Glomerular endothelial cell (primary cell): ENCODE measurements at places on chromosomes 11 and 22. TPM values are rescaled to one million over a fixed set of nuclear protein-coding genes. Genes with fewer than 3 reads are reported as not detected.
A peak's percentile ranks its signal among the peaks of the same experiment; 100 is the strongest.

The KCTD14 gene
- 0.58 and 2.0 TPM in 2 replicates for total RNA-seq

The FLRT1 gene
- total RNA-seq = not detected in 2 replicates

The TESMIN gene
- total RNA-seq = 4.0 and 10.8 TPM in 2 replicates

The GAL gene
- 2.8 and 4.5 TPM in 2 replicates for total RNA-seq

The LDHAL6A gene
- not detected in 2 replicates for total RNA-seq

The PTPRCAP gene
- 2.2 TPM in 1 of 2 replicates, not detected in the other for total RNA-seq

The LINC01488 gene
- total RNA-seq = not detected in 2 replicates

The MAPK11 gene
- 34.5 and 39.3 TPM in 2 replicates for total RNA-seq

The RCOR2 gene
- 0.29 and 1.1 TPM in 2 replicates for total RNA-seq

- DNase-seq = no peak
Measured at GRCh38 chr11:102283116-102283485, 34.2 kb upstream of the BIRC3 start.

DNA sequence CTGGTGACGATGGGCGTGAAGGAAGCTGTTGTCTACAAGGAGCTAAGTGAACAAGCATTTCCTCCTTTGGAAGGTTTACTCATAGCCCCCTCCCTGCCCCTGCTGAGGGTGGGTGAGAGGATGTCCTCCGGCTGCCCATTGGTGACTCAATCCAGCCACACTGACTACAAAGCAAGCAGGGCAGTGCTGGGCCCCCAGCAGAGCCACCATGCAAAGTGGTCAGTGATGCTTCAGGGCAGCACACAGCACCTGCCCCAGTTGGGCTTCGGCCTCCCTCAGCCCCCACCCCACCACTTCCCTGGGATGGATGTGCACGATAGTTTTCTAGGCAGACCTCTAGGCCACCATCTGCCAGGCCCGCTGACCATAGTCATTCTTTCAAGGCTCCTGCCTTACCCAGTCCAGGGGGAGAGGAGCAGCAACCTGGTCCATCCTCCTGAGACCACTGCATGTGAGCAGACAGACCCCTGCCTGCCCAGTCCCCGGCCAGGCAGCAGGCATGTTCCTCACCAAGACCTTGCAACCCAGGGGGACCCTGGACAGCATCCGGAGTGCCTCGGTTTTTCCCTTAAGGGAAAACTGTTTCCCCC lies 125.1 kb downstream of the BCR start:
- DNase-seq = peak; percentile 66

GRCh38 chr11:34267417-34267816 lies 90.4 kb downstream of the ABTB2 start:
- no peak for DNase-seq

- DNase-seq = no peak
Measured at GRCh38 chr11:68938088-68938487, 34.4 kb downstream of the IGHMBP2 start.

GRCh38 chr11:36724742-36725385 lies 126.8 kb upstream of the RAG2 start:
- no peak for DNase-seq

GRCh38 chr22:22168190-22168940 lies 76.2 kb upstream of the VPREB1 start:
- DNase-seq = no peak

DNA sequence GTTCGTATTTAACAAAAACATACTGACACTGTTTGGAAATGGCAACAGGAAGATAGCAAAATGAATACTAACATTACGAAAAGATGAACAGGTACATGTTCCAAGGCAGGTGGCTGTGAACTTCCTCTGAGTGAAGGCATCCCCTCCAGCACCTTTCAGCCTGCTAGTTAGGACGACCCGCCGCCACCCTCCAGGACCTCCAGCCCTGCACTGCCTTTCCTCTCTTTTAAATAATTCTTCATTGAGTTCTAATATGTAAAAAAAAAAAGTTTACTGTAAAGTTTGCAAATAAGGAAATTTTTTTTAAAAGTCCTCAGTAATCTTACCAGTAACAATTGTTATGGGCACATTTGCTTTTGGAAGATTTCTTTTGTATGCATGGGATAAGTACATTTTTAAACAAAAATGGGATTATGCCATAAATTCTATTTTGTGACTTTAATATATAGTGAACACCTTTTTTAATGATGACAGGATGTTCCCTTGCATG lies 6.0 kb downstream of the NEAT1 start:
- no peak for DNase-seq

GRCh38 chr22:43267332-43267980 lies 75.7 kb downstream of the SCUBE1 start:
- no peak for DNase-seq

DNA sequence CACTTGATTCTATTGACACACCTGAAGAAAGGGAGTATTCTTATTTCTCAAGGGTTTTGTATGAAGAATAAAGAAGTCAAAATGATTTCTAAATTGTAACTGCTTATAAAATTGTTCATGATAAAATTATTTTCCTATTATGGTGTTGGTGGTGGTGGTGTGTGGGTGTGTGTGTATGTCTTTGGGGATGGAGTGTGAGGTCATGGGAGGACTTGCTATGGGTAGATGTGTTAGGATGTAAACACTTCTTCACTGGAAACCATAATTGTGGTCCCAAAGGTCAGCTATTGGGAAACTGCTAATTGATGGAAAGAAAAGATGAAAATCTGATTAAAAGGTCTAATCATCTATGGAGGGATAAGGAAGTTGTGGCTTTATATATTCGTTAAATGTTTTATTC lies 5.1 kb downstream of the TRIM22 start:
- no peak for DNase-seq

- DNase-seq = no peak
Measured at GRCh38 chr11:115627071-115627470, 122.9 kb upstream of the CADM1 start.

GRCh38 chr22:33467620-33468095 lies 409.5 kb upstream of the SYN3 start:
- DNase-seq = no peak

DNA sequence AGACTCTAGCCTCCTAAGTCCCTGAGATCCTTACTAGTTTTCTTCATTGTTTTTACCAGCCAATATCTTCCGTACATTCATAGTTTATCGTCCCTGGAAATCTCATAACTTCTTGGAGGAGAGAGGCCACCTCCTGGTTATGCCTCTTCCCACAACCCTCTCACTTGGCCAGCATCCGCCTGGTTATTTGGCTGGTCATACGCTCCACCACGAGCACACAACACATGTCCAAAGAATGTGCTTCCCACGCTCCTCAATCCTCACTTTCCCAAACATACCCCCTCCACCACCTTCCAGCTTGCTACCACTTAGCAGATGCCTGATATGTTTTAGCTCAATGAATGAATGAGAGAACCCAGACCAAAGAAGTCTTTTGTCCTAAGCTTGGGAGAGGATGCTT lies 83.5 kb upstream of the EIF3D start:
- DNase-seq = no peak

GRCh38 chr22:38467904-38468442 lies at the start of gene KDELR3:
TSS of gene KDELR3 (plus strand) at chr22:38468096. CDS start at chr22:38468234, 138 bp downstream.
- DNase-seq = no peak

DNA sequence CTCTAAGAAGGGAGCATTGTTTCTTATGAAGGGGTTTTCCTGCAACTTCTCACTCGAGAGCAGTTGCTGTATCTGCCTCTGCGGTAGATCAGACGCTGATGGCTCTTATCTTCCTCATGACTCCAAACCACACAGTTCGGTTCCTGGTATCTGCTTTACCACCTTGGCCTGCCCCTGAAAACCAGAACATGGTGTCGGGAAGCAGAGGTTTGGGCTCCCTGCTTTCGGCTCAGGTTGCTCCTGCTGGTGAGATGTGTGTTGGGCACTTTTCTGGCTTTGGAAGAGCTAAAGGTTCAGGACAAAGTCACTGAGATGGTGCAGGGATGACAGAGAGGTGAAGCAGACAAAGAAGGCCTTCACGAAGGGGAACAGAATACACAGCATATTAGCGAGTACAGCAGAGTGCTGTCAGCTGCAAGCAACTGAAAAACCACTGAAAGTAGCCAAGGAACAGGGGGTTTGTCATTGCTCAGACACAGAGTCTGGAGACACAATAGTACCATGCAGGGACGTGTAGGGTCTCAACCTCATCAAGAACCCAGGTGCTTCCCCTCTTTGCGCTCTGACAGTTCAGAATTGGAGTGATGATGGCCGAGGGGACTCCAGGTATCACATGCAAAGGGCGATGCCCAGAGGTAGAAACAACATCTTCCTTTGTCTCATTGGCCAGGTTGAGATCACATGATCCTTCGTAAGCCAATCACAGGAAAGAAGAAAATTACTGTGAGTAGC lies 11.9 kb upstream of the CSF2RB start:
- DNase-seq = no peak

- DNase-seq = no peak
Measured at GRCh38 chr11:120055646-120056045, 82.3 kb downstream of the TRIM29 start.

- DNase-seq = no peak
Measured at GRCh38 chr22:19644314-19645223, 69.7 kb upstream of the SEPTIN5 start.

DNA sequence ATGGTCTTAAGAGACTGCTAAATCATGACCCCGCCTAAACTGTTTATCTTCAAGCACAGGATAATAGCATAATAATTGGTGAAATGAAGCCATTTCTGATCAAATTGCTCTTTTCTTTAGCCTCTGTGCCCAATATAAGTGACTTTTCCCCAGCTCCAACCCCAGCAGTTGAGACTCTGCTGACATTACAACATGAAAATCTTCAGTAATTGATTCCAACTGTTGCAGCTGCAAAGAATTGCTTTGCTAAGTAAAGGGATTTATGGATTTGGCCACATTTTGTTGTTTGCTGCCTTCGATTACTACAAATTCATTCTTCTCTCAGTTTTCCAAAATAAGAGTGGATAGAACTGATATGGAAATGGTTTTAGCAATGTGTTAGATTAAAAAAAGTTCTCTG lies 576.7 kb upstream of the LRRC4C start:
- DNase-seq = no peak

- DNase-seq = no peak
Measured at GRCh38 chr11:44629732-44630345, 64.4 kb downstream of the CD82 start.

- DNase-seq = peak; percentile 23
Measured at GRCh38 chr22:37303821-37304274, 21.5 kb downstream of the CYTH4 start.

DNA sequence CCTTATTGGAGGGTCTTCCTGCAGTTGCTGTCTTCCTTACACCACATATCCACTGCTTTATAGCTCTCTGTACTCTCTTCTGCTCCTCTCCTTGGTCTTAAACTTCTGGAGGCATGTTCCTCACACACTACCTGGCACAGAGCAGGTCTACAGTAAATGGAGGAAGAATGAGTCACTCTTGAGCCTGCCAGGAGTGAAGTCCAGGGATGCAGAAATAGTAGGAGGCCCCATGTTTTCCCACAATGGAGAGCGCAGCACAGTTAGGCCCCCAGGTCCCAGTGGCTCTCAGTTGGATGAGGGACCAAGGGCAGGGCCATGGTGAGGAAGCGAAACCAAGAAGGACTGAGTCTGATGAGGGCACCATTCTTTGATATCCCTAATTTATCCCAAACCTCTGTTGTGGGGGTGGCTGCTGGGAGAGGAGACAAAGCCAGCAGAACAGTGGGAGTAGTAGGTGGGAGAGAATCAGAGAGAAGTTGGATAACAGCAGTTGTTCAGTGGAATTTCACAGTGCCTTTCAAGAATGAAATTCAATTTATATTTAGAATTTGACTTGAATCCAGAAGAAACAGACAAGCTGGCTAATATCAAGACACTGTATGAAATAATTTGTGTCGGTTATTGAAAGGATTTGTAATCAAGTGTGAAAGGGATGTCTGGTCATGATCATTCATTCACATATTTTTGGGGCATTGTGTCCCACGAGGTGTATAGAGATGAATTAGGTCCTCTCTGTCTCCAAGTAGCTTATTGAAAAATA lies 187.8 kb downstream of the HIPK3 start:
- no peak for DNase-seq

DNA sequence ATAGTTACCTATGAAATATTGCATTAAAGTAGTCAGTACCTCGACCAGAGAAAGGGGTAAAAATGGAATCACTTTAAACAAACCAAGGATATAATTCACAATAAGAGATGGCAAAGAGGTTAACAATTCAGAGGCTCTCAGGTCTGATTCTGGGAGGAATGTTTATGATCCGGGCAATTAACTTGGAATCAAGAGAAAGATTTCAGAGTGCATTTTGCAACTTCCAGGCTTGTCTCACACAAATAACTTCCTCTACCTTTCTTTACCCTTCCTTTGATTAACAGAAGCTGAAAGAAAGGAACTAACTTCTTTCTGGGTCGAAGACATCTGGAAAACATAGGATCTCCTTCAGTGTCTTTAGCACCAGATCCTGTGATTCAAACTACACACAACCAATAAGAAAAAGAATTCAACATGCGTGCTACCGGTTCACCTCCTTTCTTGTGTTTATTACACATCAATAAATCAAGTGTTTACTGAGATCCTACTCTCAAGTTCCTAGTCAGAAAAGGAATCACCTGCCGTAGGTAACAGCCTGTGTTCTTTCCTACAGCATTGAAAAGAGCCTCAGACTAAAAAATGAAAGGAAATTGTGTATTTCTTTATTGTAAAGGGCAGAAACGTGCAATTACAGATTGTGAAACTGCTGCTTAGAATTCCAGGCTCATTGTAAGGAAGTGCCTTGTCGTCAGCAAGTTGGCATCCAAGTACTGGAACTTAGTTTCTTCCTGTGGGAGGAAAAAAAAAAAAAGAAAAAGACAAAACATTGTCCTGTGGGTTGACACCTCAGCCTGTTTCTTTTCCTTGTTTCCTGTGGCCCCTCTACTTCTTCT lies 29.5 kb downstream of the CARD18 start:
- DNase-seq = peak; percentile 44

DNA sequence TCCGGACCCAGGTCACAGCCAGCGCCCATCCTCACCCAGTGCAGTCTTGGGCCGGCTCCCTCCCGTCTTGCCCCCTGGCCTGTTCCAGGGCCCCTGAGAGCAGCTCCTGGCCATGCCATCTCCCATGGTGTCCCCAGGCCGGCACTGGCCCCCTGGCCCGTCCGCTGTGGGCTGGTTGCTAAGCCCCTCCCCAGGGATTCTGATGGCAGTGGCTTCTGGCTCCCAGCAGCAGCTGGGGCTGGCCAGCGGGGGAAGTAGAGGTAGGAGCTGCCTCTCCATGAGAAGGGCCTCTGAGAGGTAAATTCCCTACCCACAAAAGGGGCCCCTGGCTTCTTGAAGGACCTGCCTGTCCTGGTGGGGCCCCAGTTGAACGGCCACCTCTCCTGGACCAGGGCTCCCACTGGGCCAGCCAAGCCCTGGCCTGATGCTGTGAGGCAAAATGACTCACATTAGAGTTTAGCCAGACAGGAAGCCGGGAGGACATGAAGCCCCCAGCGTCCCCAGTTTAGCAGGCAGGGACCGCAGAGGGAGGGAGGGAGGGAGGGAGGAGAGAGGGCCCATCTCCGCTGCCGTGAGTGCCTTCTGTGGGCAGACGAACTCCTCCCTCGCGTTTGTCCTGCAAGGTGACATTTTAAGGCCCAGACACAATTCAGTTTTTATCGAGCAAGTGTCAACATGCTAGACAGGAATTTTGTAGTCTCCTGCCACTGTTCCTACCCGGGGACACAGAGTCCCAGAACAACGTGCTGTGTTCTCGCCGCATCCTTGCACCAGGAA lies 32.9 kb upstream of the GAL start:
- no peak for DNase-seq

DNA sequence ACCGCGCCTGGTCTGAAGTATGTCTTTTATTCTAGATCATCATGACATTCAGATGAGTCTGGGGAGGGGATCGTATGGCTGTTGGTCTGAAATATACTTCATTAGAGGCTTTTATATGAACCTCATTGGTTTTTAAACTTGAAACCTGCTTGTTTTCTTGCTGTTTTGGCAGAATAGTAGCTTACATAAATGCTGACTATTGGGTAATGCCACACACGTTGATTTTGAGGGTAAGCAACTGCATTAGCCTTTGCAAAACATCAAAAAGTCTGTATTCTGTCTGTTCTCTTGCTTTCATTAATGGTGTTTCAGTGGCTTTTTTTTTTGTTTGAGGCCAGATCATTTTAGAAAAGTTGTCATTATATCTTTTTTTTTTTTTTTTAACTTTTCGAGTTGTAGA lies 14.2 kb downstream of the PPME1 start:
- no peak for DNase-seq
